Endothelial cell (in vitro differentiated cells): ENCODE measurements at places on chromosomes 4 and X. TPM values are rescaled to one million over a fixed set of nuclear protein-coding genes. Genes with fewer than 3 reads are reported as not detected.
A peak's percentile ranks its signal among the peaks of the same experiment; 100 is the strongest.

DNA sequence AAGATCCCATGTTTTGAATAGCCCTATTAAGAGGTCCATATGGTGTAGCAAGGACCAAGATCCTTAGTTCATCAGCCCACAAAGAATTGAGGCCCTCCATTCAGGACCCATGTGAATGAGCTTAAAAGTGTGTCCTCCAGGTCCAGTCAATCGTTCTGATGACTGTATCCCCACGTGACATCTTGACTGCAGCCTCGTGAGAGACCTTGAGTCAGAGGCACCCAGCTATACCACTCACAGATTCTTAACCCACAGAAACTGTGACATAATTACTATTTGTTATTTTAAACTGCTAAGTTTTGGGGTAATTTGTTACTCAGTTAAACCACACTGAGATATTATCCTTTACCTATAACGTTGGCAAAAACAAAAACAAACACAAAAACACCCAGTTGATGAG is 62.4 kb downstream of the ZNF182 start:
- no peak for DNase-seq

DNA sequence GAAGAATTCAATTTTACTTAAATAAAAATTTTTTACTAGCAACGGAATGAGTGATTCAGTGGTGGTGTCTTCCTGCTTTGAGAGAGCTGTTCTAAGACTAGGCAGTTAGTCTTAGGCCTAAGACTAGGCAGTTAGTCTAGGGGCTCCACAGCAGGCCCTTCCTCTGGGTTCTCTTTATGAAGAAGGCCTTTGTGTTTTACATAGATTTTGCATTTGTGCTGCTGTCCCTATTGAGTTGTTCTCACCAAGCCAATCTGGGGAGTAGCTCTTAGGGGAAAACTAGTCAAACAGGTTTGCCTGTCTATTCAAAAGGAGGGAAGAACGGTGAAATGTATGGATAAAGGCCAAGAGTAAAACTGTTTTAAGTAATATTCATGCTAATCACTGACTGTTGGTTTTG is 7.6 kb downstream of the UGT8 start:
- DNase-seq = no peak

MTTP gene
- 0.26 TPM for total RNA-seq

DNA sequence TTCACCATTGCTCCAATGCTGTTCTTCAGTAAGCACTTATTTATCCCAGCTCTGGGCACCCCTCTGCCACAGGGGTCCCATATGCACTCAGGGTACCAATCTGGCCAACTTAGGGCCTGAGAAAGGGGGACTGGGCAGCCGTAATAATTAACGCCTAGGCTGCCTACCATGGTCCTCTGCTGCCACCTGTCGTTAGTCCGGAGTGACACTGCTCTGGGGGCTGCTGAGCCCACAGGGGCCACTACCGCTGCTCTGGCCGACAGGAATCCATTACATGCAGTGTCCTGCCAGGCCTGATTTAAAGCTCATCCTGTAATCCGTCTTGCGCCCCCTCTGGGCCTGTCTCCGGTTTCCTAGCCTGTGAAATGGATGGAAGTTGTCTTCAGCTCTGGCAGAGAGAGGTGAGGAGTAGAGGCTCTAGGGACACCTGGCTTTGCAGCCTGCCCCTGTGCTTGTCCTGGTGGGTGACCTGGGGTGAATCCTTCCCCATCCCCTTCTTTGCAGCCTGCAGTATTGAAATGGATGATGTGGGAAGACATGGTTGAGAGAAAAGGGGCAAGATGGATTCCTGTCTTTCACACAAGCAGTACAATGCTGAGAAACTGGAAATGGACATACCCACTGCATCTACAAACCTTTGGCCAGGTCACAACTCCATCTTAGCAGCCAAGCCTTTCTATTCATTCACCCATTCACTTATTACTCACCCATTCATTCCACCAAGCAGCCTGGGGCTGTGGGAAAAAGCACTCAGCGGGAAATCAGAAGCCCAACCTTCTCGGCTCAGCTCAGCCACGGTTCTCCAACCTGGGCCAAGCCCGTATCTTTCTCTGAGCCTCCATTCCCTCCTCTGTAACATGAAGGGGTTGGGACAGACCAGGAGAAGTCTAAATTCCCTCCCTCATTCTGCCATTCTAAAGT is 116.3 kb upstream of the NALF2 start:
- peak; percentile 81 for DNase-seq

DNA sequence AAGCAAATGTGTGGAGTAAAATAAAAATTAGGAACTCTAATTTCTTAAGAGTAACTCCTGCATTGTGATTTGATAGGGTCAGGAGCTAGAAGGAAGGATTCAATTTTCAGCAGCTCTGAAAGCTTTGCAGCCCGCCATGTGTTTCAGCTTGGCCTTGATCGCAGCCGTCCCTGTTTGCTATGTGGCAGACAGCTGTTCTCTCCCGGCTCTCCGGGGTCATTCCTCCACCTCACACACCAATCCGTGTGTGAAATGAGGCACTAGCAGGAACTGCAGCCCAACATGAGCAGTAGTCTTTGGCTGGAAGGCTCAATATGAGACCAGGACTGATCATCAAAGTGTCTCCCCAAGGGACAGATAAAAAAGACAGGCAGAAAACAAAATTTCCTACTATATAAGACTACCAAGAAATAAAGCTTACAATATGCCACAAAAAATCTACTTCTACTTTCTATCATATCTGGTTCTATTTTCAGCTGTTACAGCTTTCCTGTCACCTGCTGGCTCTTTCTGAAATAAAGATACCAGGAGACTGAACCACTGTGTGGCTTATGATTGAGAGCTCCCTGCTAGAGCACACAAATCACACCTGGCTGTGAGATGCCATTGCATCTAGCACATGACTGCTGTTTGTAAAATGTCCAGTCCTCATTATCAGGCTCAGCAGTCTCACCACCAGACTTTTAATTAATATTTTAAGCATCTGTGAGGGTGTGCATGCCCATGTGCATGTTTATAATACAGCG is 44.1 kb upstream of the SEC24B start:
- no peak for DNase-seq

DNA sequence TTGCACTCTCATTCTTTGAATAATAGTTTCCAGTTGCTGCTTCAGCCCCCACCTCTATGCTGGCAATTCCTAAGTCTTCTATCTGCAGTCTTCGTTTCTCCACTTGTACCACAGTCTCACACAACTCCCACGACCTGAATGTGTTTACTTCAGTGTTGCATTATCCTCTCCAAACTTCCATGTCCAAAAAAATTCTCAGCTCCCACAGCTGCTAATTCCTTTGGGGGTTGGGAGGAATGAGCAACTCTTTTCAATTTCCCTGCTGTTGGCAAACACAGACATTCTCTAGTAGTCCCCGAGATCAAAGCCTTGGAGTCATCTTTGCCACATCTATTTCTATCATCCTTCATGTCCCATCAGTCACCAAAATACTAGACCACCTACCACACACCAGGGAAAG is 14.4 kb upstream of the CDS1 start:
- DNase-seq = no peak
